ENCODE measurements at places on chromosomes 5 and 9. TPM values are rescaled to one million over a fixed set of nuclear protein-coding genes. Genes with fewer than 3 reads are reported as not detected.

Gene OR13C5
- 0.20 TPM for polyA plus RNA-seq

Gene RANBP6
- 10.3 TPM for polyA plus RNA-seq

DNA sequence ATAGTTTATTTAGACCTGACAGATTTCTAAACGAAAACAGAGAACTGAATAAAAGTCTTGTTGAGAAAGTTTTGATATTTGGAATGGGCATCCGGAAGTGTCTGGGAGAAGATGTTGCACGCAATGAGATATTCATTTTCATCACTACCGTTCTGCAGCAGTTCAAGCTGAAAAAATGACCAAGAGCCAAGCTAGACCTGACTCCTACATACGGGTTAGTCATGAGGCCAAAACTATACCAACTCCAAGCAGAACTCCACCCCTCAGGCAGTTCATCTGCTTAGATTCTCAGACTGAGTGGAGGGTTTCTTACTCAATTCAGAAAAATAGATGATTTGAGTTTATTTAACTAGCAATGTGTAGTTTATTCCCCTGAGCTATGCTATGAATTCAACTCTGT is 95.4 kb upstream of the ANXA1 start:
- DNase-seq, result no peak

GRCh38 chr5:1152771-1153282 is 41.0 kb upstream of the SLC12A7 start:
- no peak for DNase-seq

DNA sequence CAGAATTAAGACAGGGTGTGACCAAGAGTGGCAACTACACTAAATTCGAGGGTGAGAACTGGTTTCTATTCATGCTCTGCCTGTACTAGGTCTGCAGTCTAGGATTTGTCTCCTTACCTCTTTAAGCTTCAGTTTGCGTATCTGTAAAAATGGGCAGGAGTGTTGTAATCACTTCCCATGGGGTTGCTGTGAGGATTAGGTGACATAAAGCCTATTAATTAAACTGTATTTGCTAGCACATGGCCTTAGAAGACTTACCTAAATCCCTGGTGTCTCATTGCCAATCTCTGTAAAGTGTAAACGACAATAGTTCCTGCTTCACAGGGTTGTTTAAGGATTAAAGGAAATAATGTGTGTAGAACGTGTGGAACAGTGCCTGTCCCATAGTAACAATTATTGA is 193.6 kb downstream of the DRD1 start:
- no peak for DNase-seq
